ENCODE measurements at places on chromosomes 7 and 10.

- peak; percentile 81 for DNase-seq
Observed at GRCh38 chr10:110423650-110424049, 74.1 kb upstream of the DUSP5 start.

DNA sequence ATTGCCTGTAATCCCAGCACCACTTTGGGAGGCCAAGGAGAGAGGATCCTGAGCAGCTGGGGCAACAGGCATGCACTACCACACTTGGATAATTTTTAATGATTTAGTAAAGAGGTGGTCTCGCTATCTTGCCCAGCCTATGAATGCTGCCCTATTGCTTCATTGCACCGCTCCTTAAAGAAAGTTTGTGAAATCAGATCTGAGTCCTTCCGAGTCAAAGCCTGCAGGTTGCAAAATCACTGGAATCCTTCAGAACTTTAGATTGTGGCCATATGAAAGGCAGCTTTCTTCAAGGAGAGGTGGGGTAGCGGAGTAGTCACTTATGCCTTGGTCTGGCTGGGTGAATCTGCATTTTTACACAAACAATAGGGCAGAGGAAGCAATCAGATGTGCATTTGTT, 166.3 kb downstream of the ARHGAP12 start:
- DNase-seq: no peak

DNA sequence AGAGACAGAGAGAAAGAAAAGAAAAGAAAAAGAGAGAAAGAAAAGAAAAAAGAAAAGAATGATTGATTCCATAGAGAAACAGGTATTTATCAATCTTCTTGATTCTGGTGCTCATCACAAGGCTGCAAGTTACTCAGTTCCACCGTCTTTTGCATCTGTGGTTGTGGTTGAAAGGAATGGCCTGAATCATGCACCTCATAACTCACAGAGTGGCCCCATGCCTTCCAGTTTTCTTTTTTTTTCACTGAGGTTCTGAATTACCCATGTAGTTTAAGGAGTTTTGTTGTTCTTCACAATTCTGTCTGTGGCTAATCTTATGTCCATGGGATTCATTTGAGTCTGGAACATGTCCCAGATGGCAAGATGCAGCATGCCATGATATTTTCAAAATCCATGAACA, 156.0 kb downstream of the ZNF33B start:
- no peak for DNase-seq

- no peak for DNase-seq
Observed at GRCh38 chr10:84860855-84861254, 532.5 kb downstream of the CCSER2 start.

- DNase-seq: no peak
Observed at GRCh38 chr7:33601884-33602283, 303.5 kb upstream of the BMPER start.

- DNase-seq: no peak
Observed at GRCh38 chr10:97090035-97090434, 95.7 kb downstream of the SLIT1 start.

DNA sequence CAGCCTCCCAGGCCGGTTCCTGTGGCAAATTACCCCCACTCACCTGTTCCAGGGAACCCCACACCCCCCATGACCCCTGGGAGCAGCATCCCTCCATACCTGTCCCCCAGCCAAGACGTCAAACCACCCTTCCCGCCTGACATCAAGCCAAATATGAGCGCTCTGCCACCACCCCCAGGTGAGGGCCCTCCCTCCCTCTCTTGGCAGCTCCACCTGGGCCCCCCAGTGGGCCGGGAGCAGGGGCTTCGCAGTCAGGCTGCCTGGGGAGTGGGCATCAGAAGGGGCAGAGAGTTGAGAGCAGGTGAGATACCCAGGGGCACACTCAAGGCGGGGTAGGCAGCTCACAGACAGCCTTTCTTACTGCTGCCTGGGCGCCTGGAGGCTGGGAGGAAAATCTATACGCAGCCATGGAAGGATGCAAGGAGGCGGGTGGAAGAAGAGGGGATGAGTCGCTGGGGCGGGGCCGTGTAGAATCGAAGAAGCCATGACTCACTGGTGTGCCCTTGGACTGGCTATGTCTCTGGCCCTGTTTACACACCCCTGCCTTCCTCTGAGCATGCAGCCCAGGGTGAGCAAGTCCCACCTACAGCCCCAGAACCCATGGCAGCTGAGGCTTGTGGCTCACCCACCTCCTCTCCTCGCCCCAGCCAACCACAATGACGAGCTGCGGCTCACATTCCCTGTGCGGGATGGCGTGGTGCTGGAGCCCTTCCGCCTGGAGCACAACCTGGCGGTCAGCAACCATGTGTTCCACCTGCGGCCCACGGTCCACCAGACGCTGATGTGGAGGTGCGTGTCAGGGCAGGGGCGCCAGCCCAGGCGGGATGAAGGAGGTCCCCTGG, 48.6 kb upstream of the PPIF start:
- DNase-seq: peak; percentile 95

DNA sequence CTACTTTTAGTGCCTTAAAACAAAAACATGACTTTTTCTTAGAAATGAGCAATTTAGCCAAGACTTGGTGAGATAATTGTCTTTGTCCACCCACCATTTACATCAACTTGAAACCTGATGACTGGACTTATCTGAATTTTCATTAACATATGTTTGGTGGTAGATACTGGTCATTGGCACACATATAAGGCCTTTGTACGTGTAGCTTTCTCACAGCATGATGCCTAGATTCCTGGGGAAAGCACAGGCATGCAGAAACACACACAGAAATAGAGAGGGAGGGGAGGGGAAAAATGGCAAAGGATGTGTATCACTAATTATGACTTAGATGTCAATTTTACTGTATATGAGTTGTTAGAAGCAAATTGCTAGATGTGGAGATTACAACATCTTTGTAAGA, 488.4 kb downstream of the NXPH1 start:
- DNase-seq: no peak

GRCh38 chr10:45407542-45407941, 33.5 kb downstream of the ALOX5 start:
- no peak for DNase-seq

GRCh38 chr7:108572480-108572879, 2.8 kb downstream of the DNAJB9 start:
- DNase-seq: no peak

- DNase-seq: no peak
Observed at GRCh38 chr7:42380401-42380800, 143.4 kb upstream of the GLI3 start.

DNA sequence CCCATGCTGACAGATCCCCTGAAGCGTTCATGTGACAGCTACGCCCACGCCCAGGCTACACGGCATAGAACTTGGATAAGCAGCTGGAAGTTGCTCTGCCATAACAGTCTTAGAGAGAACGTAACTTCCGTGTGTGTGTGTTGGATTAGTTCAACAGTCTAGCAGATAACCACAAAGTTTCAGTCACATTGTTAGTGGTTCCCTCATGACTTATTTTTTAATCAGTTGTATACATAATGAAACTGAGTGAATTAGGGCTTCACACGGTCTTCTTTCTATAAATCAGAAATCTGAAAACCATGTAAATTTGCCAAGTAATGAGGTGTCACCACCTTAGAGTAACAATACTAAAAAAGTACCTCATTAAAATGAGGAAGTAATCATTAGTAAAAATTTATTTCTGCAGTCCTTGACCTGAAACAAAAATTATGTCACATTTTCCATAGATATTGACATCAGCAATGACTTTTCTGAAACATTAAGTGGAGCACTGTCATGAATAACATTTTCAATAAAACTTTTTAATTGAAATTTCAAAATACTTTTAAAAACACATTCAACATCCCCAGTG, 21.7 kb upstream of the MACC1 start:
- DNase-seq: peak; percentile 87

- no peak for DNase-seq
Observed at GRCh38 chr10:88608052-88608732, 21.6 kb downstream of the LIPJ start.

DNA sequence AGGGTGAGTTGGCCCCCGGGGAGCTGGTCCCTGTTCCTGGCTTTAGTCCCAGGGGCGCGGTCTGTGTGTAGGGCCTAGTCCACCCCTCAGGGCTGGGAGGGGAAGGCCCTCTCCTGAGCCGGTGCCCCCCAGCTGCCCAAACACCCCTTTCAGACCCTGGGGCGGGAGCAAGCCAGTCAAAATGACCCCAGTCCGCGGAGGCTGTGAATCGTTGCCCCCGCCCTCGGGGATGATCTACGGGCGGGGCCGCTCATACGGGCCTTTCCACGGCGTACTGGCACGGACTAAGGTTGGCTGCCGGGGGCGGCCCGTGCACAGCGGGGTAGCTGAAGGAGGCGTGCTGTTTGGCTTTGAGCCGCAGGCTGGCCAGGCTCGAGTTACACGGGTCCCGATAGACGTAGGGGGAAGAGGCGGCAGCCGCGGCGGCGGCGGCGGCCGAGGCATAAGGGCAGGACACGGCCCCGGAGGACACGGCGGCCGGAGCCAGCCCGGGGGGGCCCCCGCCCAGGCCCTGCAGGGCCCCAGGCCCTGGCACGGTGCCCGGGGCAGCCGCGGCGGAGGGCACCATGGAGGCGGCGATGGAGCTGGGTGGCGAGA, 4.3 kb downstream of the ELOVL3 start:
- no peak for DNase-seq

- DNase-seq: no peak
Observed at GRCh38 chr7:98399462-98399861, 1.4 kb downstream of the BAIAP2L1 start.

- no peak for DNase-seq
Observed at GRCh38 chr10:129914153-129914855, 49.8 kb downstream of the EBF3 start.

DNA sequence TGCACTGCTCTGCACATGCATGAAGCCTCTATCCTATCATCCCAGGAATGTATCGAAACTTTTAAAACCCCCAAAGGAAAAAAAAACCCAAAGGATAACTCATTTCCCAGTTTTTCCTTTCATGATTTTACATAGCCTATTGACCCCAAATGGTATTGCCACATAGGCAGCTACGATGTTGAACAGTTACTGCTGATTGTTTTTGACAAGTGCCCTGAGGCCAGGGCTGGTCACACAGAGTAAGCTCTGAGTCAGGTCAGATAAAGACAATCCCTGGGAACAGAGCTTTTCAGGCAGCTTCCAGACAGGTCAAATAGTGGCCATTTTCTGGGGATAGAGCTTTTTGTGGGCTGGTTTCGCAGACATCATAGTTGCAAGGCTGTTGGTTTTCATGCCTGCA, 52.1 kb downstream of the MYL10 start:
- DNase-seq: no peak

- no peak for DNase-seq
Observed at GRCh38 chr7:68671046-68671445, 927.2 kb upstream of the AUTS2 start.

GRCh38 chr7:55212838-55213237, 152.3 kb upstream of the LANCL2 start:
- no peak for DNase-seq

GRCh38 chr10:22435650-22436049, 90.4 kb downstream of the SPAG6 start:
- no peak for DNase-seq

DNA sequence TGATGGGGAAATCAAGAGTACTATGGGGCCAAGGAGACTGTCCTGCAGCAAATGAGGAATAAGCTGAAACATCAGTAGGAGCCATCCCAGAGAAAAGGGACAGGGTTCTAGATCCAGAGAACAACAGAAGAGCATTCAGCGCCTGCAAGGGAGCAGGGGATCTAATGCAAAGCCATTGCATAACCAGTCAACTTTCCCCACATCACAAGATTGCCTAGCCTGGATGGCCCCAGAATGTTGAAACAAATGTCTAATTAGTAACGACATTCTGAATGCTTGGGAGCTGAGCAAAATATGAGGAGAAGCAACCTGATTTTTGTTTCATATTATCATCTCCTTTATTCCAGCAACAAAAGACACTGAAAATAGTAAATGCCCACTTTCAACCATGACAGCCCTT, 2.7 kb upstream of the MPP7 start:
- peak; percentile 72 for DNase-seq

DNA sequence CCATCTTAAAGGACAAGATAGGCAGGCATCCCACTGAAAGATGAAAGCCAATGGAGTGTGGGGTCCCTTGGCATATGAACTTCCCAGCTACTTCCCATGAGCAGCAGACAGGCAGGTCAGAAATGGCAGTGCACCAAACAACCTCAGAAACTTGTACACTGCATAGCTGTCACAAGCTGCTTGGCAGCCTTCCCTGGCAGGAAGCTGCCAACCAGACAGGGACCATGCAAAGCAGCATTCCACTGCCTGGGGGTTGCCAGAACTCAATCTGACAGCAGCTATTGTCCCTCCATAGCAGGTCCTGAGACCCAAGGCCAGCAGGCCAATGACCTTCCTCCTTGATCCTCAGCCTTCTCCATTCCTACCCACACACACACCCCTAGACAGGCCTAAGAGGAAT, 139.5 kb downstream of the PLCE1 start:
- DNase-seq: no peak

DNA sequence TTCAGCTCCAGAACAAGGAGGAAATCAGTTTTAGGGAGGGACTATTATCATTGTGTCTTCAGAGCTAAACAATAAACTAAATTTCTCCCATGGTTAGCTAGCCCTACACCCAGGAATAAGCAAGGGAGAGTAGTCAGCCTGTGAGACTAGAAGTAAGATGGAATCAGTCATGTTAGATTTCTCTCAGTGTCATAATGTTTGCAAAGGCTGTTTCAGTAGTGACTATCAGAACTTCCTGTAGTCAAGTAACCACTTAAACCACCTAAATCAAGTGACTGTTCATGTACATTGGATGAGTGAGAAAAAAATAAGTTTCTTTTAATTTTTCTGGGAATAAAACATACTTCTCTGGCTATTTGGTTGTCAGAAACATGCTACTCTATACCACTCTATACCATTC, 121.6 kb downstream of the KCND2 start:
- DNase-seq: no peak

DNA sequence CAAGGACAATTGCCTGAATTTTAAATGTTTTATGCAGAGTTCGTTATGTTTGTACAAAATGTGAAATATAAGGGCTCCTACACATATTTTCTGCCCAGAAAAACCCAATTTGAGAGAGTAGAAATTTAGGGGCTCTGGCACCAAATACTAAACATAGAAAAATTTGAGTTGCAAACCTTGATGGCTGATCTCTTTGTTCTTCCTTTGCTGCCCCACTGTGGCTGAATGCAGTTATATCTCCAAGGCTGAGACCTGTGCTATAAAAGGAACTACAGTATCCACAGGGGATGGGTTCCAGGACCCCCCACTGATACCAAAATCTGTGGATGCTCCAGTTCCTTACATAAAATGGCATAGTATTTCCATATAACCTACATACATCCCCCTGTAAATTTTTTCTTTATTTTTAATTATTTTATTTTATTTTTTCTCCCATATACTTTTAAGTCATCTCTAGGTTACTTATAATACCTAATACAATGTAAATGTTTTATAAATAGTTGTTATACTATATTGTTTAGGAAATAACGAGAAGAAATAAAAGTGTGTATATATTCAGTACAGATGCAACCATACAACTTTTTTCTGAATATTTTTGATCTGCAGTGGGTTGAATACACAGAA, 22.5 kb downstream of the CFAP43 start:
- DNase-seq: peak; percentile 48

GRCh38 chr10:411603-412002, 276.3 kb downstream of the ZMYND11 start:
- DNase-seq: no peak

DNA sequence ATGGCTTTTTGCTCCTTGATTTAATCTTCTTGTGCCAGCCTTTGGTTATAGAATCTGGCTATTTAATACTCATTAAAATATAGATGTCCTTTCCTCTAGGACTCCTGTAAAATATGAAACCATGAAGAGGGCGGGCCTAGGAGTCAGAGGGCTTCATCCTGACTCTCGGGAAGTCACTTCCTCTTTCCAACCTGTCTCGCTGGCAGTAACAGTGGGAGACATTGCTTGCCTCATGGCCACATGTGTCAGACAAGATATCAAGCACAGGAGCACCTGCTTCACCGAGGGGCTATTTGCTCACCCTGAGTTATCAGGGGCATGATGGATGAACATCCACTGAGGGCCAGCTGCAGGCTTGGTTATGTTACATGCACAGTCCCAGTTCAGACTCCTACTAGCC, 31.0 kb downstream of the SLIT1 start:
- DNase-seq: peak; percentile 22

Data from inflammatory macrophage (primary cell).